ENCODE measurements at places on chromosomes 4 and X. TPM values are rescaled to one million over a fixed set of nuclear protein-coding genes. Genes with fewer than 3 reads are reported as not detected.

Gene LRCH2
- total RNA-seq = not detected

Gene RIPPLY1
- not detected for total RNA-seq

Gene UGT2B11
- total RNA-seq = not detected

Gene TGIF2LX
- not detected for total RNA-seq

Gene XAGE2
- not detected for total RNA-seq

Gene RIBC1
- 2.4 TPM for total RNA-seq

DNA sequence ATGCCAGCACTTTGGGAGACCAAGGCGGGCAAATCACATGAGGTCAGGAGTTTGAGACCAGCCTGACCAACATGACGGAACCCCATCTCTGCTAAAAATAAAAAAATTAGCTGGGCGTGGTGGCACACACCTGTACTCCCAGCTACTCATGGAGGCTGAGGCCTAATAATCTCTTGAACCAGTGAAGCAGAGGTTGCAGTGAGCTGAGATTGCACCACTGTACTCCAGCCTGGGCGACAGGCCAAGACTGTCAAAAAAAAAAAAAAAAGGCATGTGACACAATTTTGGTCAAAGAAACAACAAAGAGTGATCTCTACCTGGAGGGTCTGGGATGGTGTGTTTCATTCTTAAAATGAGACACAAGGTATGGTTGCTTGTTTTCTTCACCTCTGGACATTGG, 188.2 kb upstream of the HS3ST1 start:
- DNase-seq = no peak

DNA sequence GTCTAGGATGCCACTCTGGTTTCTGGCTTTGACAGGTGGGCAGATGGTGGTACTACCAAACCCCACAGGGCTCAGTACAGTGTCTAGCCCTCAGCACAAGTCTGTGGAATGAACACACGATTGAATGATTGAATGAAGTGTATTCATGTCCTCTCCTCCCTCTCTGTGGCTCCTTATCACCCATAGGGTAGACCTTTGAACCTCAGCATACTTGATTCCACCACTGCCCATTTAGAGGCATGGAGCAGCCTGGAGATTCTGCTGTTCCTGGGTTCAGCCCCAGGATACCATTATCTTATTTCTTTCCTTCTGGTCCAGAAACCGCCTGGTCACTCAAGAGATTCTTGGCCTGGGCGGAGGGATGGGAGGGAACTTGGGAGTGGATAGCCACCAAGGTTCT, 53.9 kb downstream of the PRPS1 start:
- no peak for DNase-seq

DNA sequence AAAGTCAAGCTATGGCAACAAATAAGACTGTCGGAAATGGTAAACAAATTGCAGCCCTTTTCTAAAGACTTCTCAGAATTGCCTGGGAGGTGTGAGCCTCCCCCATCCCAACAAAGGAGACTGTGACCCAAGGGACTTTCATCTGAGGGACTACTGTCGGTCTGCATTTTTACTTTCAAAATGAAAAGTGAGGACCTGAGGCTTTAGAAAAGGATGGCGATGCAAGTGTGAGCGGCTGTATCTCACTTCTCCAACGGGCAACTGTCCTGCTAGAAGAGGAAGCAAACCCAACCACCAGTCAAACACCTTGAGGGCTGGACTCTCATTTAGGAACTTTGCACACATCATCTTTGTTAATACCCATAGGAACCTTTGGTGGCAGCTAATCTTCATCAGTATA, 62.6 kb upstream of the CLNK start:
- DNase-seq = no peak

GRCh38 chr4:8575457-8575856, 4.7 kb upstream of the GPR78 start:
- no peak for DNase-seq

DNA sequence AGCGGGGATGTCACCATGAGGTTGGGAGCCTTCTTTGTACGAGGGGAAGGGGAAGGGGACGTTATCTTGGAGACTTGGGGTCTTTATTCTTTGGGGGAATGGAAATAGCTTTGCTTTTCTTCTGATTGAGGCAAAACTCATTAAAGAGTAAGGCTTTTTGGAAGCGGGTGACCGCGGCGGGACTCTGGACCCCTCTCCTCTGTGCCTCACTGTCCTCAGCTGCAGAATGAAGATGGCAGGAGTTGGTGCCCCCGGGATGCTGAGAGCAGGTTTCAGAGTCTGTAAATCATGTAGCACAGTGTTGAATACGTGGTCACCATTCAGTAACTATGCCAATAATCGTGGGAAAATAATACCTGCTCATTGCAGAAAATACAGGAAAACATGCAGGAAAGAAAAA, 32.1 kb downstream of the HTT-AS start:
- no peak for DNase-seq

- DNase-seq = no peak
These were observed 460.9 kb downstream of the GABRG1 start for GRCh38 chr4:45663003-45663402.

- no peak for DNase-seq
These were observed 21.1 kb upstream of the PIGA start for GRCh38 chrX:15356444-15356843.

GRCh38 chr4:53905941-53906377, 158.4 kb downstream of the CHIC2 start:
- no peak for DNase-seq

DNA sequence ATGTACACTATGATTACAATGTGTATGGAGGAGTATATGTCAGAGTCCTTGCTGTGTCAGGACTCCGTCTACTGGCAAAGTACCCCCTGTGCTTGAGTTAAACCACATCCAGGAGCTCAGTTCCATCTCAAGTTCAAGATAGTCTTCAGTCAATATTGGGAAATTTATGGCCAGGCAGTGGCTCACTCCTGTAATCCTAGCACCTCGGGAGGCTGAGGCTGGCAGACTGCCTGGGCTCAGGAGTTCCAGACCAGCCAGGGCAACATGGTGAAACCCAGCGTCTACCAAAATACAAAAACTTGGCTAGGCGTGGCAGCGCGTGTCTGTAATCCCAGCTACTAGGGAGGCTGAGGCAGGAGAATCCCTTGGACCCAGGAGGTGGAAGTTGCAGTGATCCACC, 5.8 kb downstream of the SLBP start:
- no peak for DNase-seq

GRCh38 chr4:67713529-67714247, 12.7 kb upstream of the UBA6 start:
- DNase-seq = no peak

DNA sequence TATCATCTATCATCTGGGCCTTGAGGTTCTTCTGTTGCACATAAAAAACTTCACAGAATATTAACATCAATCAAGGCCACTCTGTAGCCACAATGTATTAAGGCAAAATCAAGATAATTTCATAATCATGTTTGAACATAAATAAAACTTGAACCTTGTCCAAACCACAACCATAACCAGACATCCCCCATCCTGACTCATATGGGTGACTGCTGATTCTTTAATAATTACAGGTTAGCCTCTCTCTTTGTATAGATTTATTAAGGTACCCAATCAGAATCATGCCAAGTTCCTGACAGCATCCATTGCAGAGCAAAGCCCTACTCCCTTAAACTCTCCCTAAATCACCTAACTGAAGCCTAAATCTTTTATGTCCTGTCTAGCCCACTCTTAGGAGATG, 16.7 kb upstream of the AREG start:
- DNase-seq = no peak

DNA sequence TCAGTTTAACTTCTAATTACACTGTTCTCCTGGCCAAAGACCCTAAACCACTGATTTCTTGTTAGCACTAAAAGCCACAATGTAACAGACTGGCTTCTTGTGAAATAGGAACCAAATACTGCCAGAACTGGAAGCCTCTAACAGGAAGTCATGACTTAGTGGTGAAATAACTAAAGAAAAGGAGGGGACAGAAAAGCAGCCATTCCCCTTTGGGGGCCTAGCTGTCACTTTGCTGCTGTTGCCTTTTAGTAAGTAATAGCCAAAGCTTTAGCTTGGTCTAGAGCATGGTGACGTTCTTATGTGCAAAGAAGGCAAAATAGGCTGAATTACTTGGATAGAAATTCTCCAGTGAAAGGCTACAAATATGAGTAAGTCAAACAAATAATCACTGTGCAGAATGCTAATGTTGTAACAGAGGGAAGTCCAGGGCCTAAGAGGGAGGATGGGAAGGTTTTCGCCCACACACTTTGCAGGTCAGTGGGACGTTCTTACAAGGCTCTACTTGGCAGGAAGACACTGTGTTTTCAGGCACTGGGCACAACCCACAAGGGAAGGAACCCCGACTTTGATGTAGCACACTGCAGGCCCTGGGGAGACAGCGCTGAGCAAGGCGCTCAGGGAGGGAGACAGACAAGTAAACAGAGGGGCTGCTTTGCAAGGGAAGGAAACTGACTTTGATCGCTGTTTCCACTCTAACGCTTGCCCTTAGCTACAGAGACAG, 16.7 kb downstream of the GAB3 start:
- DNase-seq = peak; percentile 31

DNA sequence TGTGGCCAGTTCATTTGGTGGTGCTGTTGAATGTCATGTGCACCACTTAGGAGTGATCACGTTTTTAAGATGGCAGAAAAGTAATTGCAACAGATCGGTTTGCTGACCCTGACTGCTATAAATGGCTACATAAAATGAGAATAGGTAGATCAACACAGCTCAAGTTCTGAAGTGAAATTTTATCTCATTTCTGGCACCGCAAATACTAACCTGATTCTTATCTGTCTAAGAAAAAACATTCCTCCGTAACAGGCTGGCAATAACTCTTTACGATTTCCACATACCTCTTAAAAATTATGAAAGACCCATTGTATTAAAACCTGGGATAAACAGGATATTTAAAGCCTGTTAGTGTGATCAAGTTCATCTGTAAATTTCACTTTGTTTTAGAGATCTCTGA, 387.5 kb downstream of the PDGFC start:
- DNase-seq = no peak

All from naive thymus-derived CD4-positive, alpha-beta T cell (primary cell).